ENCODE measurements at places on chromosomes 7 and 10.

- no peak for DNase-seq
Observed at GRCh38 chr10:29486433-29486832, 148.3 kb downstream of the SVIL start.

- no peak for DNase-seq
Observed at GRCh38 chr7:124896001-124896400, 33.6 kb downstream of the POT1 start.

DNA sequence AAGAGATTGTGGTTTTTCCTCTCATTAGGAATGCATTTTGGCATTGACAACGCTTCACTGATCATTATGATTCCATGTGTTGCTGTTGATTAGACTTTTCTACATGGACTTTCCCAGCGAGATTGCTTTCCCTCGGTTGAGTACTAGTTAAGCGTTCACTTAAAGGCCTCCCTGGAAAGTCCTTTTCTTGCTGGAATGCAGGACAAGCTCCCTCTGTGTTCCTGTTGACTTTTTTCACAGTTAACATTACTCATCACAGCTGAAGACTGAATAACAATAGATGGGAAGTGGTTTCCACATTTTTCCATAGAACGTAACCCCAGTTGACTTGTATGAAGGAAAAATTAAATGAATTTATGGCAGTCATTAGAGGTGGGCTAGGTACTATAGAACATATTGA, 2.6 kb upstream of the CAV1 start:
- no peak for DNase-seq

DNA sequence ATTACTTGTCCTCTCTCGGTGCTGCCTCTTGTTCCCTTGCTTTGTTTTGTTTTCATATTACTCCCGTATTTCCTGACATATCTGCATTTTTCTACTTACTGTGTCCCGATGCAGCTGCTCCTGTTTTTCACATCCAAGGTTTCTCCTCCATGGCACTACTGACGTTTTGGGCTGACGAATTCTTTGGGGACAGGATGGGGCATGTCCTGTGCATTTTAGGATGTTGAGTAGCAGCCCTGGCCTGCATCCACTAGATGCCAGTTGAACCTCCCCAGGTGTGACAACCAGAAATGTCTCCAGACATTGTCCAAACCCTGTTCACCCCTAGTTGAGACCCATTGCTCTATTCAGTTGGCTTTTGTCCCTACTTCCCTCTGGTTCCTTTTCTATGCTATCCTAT, 12.4 kb downstream of the ZNF789 start:
- DNase-seq, result no peak

GRCh38 chr7:116525298-116525912, 569 bp downstream of the CAV1 start:
- DNase-seq, result peak; percentile 18

GRCh38 chr7:964401-965231, 10.1 kb upstream of the ADAP1 start:
- DNase-seq, result peak; percentile 41

- DNase-seq, result peak; percentile 47
Observed at GRCh38 chr7:16801111-16801542, 3.7 kb downstream of the AGR2 start.

- no peak for DNase-seq
Observed at GRCh38 chr7:74362266-74362665, 73.1 kb downstream of the CLIP2 start.

DNA sequence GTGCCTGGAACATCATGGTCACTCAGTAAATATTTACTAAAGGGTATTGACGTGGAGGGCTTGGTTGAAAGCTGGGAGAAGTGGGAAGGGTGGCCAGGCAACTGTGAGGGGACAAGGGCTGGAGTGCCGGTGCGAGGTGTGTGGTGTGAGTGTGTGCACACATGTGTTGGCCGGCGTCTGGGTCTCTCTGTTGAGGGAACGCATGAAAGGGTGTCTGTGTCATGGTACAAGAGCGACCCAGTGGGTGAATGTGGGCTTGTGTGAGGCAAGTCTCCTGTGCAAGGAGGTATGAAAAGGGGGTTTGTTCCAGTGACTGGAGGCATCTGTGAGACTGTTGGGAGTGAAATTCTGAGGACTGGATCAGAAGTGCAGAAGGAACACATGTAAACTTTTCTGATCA, 29.4 kb upstream of the UCMA start:
- DNase-seq, result no peak

- no peak for DNase-seq
Observed at GRCh38 chr10:86690657-86691084, 22.4 kb downstream of the LDB3 start.

GRCh38 chr7:99386584-99387238, 12.2 kb downstream of the ARPC1B start:
- peak; percentile 73 for DNase-seq

DNA sequence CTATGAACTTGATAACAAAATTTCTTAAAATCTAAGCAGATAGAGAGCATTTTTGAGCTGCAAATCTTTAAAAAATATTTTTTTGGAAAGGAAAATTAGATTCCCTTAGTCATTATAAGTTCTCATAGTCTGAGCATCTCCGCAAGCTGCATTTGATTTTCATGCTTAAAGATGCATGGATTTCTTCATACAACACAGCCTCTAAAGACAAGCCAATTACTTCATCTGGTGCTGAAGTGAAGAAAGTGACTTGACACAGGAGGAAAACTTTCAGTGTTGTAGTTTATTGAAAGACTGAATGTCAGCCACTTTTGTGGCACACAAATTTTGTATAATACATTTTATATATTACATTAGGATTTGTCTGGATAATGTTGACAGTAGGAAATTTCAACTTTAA, 22.5 kb downstream of the SEMA3D start:
- no peak for DNase-seq

GRCh38 chr10:131974034-131974817, 7.5 kb downstream of the BNIP3 start:
- no peak for DNase-seq

DNA sequence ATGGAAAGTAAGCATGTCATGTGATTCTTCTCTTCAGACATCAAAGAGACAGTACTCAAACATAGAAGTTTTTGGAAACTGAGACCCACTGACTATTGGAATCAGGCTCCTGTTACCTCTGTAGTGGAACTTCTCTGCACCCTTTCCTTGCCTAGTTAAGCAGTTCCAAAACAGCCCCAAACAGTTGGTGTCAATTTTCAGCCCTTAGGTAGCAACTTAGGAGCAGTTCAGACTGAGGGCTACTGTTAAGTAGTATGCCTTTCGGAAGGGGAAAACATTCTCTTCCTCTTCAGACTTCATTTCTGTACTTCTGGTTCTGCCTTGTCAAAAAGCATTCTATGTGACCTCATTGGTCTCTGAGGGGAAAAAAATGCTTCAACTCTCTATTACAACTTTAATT, 85.7 kb downstream of the ZNF277 start:
- DNase-seq, result no peak

GRCh38 chr7:69335331-69335730, 262.9 kb upstream of the AUTS2 start:
- no peak for DNase-seq

DNA sequence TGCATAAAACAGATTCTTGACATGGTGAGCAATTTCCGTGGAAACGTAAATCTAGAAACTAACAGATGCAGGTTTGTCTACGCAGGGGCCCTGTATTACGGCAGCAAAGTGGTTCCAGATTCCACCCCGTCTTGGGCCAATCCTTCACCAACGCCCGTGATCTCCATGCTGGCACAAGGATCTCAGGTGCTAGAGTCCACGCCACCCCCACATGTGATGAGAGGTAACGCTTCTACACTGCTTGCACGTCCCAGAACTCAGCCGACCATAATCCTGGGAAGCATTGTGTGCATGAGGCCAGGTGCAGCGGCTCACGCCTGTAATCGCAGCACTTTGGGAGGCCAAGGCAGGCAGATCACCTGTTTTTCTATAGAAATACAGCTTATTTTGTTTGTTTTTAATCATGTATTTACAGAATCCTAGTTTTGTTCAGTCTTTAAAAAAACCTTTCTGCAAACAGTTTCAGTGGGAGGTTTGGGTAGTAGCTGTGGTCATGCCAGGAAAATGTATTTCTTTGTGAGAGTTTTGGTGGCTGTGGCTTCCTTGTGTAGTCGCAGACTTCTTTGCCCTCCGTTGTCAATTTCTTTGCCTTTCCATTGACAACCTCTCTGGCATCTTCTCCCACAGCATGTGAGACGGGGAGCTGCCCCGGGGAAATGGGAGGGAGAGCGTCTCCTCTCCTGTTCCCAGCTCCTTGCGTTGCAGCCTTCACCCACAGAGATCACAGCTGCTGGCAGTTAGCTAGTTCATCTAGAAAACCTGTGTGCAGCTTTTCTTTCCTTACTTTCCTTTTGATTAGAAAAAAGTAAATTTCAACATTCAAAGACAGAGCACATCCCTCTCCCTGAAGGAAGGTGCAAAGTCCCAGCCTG, 35.7 kb downstream of the ITIH2 start:
- DNase-seq, result no peak

DNA sequence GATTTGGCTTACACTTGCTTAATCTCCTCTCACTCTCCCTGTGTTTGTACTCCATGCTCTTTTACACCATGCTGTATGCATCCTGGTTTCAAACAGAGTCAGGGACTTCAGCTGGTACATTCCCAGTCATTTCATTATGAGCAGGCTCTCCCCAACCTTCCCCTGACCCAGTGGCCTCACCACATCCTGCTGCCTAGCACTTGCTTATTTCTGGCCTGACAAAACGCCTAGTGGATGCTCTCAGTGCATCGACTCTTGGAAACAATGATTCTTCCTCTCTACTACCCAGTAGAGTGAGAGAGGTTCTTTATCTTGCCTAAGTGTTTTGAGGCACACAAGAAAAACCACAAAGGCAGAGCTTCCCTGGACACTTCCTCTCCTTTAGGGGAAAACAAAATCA, 63.4 kb downstream of the CAV1 start:
- peak; percentile 77 for DNase-seq

DNA sequence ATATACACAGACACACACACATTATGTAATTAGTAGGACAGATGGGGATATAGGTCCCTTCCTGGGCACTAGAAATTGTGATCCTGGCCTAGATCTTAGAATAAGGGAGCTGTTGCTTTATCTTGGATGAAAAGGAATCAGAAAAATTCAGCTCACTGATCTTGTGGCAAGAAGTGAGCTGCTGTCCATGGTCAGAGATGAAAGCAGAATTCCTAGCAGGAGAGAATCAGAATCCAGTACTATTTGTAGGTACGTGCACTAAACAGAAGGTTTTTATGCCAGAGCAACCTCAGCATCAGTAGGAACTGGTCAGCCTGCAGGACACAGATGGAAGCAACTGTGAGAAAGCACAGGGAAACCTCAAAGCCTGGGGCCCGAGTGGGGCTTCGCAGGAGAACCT, 549.2 kb upstream of the POM121L12 start:
- DNase-seq, result no peak

DNA sequence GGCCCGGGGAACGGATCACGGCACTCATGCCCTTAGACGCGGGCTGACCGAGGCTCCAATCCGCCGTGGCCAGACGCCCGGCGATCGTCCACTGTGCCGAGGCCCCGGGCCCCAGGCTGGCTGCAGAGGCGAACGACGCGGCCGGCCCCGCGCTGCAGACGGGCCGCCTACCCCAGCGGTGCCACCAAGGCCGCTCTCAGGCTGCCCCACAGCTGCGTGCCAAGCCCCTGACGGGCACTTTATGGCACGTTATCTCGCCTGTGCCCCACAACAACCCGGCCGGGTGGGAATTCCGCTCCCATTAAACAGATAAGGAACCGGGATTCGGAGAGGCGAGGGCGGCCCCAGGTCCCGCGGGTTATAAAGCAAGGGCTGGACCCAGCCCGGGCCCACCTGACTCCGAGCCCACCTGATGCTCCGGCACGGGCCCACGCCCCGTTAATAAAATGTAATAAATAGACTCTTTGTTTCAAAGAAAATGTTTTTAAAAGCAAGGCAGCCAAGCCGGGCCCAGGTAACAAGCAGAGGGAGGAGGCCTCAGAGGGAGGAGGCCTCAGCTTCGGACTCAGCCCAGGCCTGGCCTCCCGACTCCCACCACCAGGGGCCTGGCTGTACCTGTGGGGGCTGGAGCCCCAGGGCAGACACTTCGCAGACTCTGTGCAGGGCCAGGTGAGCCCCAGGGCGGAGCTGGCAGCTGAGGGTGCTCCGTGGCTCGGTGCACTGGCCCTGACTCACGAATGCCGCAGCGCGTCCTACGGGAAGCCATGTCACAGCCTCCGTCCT, 79.7 kb downstream of the FOXL3 start:
- no peak for DNase-seq

- DNase-seq, result no peak
Observed at GRCh38 chr10:373526-374309, 238.5 kb downstream of the ZMYND11 start.

- DNase-seq, result no peak
Observed at GRCh38 chr10:867807-868206, 63.7 kb downstream of the LARP4B start.

DNA sequence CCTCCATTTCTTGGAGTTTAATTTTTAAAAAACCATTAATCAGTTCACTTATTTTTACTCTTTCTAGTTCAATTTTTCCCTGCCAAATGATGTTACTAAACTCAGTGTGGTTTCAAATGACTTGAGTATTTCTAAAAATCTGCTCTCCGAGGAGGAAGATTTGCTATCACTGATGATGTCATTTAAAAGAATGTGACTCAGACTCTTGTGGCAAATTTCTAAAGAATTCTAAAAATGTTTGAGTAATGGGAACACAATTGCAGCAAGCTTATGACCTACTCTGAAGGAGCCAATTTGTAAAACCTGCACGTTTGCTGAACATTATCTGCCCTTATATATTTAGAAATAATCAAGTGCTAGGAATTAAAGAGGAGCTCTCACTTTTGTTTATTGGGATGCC, 88.6 kb downstream of the SPAG6 start:
- no peak for DNase-seq

DNA sequence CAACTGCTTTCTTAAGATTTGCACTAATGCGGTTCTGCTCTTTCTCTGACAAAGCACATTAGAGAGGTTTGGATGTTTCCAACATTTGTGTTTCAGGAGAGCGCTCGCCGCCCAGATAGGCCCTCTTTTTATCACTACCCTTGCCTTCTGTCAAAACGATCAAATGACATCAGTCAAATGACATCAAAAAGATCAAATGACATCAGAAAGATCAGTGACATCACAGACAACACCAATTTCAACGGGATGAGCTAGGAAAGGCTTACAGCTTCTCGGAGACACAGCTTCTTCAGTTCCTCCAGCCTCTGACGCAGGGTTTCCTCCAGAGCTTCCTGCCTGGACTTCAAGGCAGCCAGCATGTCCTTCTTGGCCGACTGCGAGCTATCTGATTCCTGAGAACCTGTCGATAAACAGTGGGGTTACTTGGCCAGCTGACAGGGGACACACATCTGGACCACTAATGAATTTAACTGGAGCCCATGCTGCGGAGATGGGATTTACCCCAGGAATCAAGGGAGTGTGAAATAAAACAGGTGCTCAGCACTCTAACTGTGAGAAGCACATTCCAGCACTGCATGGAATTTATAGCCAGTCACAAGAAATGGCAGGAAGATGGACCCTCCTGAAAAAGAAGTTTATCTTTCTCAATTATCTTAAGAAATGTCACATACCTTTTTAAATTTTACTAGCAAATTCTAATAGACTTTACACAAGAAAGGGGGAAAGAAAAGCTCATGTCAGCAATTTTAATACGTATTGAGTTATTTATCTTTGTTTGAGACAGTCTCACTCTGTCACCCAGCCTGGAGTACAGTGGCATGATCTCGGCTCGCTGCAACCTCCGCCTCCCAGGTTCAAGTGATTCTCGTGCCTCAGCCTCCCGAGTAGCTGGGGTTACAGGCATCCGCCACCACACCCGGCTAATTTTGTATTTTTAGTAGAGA, 88.2 kb downstream of the PRPF18 start:
- no peak for DNase-seq

Data from KBM-7 (cell line).